NCI-H1092 treated with DMSO at 0.1 percent for 48 hours (cell line): ENCODE measurements at places on chromosomes 2 and 18.
A peak's percentile ranks its signal among the peaks of the same experiment; 100 is the strongest.

DNA sequence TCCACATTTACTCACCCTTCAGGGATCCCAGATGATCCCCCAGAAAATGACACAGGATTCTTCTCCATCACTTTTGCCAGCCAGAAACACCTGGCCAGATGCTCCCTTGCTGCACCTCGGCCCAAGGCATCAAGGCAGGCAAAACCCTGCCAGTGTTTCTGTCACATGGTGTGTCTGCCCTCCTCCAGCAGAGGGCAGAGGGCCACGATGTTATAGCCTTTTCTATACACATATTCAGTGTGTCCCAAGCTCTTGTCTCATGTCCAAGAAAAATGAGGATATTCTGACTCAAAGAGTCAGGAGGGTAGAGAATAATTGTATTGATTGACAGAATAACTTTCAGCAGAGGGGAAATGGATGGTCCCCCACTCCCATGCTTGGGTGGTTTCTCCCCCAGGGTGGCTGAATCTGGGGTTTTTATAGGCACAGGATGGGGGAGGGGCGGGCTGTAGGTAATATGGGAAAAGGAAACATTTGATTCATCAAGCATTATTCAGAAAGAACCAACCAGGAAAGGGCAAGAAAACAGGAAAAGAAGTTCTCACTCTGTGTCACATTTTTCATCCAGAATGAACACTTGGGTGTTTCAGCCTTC is 933.9 kb downstream of the TRIB2 start:
- no peak for DNase-seq

GRCh38 chr2:74037379-74037860 is 52.7 kb downstream of the TET3 start:
- DNase-seq: no peak

GRCh38 chr2:122866095-122866494 is 1110.6 kb downstream of the TSN start:
- DNase-seq: no peak

DNA sequence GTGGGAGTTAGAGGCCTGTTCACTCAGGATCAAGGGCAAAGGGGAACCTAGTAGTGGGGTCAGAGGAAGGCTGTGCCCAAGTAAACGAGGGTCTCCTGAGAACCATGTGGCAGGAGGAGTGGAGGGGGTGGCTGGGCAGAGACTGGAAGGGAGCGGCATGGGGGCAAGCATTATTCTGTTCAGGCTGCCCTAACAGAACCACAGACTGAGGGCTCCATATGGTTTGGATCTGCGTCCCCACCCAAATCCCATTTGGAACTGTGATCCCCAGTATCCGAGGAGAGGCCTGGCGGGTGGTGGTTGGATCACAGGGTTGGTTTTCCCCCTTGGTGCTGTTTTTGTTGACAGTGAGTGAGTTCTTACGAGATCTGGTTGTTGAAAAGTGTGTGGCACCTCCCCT is 287.0 kb downstream of the PHLPP1 start:
- no peak for DNase-seq

- DNase-seq: no peak
Observed at GRCh38 chr2:169077674-169078240, 8.4 kb downstream of the DHRS9 start.

DNA sequence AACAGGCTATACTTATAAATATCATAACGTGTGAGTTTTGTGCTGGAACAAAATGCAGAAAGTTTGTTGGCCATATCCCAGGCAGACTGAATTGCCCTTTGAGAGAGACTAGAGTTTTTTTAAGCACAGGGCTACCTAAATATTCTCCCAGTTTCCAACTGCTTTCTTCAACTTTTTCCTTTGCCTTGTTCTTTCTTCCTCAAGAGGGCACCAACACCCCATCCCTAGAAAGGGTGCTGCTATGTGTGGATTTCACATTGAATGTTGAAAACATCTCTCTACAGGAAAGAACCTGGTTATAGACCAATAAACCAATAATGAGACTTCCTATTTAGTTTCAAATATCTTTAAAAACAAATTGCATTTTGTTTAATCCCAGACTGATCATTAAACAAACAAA is 87.9 kb downstream of the ICOS start:
- peak; percentile 28 for DNase-seq

GRCh38 chr18:22952525-22952924 is 19.4 kb downstream of the RBBP8 start:
- DNase-seq: no peak

- no peak for DNase-seq
Observed at GRCh38 chr2:11617527-11617926, 52.5 kb downstream of the NTSR2 start.

GRCh38 chr18:49591271-49591670 is 29.4 kb downstream of the LIPG start:
- DNase-seq: peak; percentile 19
